ENCODE measurements at places on chromosomes 3 and 15.

DNA sequence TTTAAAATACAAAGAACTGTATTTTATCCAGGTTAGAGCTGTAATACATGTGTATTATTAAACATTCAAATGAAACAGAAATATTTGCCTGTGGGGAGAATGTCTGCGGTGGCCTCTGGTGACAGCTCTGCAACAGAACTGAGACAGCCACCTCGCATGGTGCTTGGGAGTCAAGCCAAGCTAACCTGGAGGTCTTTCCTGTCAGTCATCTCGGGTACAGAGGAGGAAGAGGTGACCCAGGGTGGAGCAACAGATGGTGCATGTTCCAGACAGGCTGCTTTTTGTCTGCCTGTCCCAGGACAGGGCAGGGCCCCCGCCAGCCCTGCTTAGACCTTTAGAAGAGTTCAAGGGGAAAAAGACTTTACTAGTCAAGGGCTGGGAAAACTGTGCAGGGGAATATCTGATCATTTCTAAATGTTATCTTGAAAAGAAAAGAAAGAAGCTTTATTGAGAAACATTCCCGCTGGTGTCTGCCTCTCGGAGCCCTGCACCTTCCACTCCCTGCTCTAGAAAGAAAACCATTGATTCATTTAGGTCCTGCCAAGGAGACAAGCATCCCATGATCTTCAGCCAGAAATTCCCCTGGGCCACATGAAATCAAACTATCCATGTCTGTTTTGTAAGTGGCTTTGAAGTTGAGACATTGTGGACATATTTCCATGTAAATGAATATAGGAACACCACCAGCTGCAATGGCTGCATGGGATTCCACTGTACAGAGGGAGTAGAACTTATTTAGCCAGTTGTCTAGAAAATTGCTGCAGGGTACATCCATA is 5.5 kb upstream of the NR2E3 start:
- DNase-seq = no peak

DNA sequence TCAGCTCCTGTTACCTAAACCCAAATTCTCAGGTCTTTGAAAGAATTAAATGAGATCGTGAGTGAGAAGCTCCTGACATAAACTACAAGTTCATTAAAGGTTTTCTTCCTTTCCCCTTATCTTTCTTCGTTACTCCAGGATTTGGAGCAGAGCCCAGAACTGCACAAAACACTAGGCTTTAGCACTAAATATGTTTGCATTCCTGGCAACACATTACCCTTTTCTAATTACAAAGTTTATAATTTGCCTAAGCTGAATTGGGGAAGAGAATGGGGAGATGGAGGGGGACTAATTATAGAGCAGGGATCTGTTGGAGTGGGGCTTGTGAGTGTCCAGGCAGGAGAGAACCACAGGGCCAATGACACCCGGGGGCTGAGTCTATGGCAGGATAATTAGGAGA is 109.7 kb downstream of the SV2B start:
- DNase-seq = no peak

- DNase-seq = no peak
Measured at GRCh38 chr15:41797201-41797944, 23.1 kb downstream of the MAPKBP1 start.

DNA sequence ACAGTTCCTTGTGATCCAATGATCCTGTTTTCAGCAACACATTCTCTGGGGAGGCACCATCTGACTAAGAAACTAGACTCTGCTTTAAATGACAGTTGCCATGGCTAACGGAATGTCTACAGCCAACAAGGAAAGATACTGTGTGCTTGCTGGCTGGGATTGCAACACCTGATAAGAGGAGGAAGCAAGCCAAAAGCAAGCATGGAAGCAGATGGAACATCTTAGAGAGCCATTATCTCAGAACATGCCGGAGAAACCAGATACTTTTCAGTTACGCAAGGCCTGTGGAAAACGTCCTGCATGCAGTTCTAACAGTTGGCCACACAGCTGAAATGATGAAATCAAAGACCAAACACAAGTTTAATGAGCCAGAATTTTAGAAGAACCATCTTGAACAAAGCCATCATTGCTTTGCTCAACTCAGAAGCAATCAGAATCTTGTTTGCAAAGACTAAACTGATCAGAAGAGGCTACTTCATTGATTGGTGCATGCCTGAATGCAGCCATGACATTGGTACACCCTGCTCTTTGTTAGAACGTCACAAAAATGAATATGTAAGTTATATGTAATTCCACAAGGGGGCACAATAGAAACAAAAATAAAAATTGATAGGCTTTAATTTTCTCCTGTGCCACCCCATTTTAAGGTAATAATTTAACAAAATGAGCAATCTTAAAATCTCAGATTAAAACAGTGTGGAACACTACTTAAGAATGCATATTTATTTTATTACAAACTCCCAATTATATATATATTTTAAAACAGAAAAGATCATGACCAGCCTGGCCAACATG is 50.8 kb downstream of the GXYLT2 start:
- DNase-seq = no peak

DNA sequence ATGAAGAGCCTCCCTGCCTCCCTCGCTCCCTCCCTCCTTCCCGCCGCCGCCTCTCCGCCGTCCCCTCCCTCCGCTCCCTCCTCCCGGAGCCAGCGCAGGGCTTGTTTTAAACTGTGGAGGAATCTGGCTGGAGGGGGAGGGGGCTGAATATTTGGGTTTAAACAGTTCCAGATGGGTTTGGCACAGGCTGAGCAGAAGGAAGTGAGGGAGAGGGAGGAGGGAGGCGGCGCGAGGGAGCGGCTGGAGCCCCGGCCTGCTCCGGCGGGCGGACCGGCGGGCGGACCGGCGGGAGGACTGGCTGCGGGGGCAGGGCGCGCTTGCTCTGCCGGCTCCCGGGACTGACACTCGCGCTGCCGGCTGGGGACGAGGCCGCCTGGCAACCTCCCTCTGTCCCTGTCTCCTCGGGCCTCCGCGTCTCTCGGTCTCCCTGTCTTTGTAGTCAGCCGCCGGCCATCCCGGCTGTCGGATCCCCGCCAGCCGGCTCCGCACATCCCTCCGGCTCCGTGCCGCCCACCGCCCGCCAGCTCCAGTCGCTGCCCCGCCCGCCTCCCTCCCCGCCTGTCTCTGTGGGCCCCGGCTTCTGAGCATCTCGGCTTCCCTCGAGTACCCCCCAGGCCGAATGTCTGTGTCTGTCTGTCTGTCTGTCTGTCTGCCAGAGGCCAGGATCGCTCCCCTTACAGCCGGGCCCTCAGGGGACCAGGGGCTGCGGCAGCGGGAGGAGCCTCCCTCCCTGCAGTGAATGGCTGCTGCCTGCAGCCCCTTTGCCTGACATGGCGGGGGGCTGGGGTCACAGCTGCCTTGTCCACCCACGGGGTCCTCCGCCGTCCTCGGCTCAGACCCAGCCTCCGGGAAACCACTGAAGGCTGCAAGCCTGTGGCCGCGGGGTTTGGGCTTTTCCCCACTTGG is 7.6 kb downstream of the EPHB3 start:
- peak; percentile 88 for DNase-seq

DNA sequence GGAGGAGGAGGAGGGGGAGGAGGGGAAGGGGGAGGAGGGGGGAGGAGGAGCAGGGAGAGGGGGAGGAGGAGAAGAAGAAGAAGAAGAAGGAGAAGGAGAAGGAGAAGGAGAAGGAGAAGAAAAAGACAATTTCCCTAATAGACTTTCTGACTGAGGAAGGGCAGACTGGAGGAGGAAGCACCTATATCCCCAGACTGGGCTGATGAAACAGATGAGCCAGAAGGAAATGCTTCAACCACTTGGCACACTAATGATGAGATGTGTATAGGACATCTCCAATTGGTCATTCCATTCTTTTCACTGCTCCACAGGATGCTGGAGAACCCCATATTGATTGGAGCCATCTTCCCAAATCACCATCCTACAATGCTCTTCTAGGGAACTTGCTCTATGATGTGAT is 69.9 kb downstream of the LYZL4 start:
- DNase-seq = no peak

DNA sequence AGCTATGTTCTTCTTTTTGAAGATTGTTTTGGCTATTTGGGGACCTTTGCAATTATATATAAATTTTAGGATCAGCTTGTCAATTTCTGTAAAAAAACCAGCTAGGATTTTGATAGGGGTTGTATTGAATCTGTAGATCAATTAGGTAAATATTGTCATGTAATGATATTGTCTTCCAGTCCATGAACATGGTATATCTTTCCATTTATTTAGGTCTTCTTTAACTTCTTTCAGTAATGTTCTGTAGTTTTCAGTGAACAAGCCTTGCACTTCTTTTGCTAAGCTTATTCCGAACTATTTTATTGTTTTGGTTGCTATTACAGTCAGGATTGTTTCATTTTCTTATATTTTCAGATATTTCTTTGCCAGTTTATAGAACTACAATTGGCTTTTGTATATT is 175.8 kb upstream of the RARB start:
- no peak for DNase-seq

DNA sequence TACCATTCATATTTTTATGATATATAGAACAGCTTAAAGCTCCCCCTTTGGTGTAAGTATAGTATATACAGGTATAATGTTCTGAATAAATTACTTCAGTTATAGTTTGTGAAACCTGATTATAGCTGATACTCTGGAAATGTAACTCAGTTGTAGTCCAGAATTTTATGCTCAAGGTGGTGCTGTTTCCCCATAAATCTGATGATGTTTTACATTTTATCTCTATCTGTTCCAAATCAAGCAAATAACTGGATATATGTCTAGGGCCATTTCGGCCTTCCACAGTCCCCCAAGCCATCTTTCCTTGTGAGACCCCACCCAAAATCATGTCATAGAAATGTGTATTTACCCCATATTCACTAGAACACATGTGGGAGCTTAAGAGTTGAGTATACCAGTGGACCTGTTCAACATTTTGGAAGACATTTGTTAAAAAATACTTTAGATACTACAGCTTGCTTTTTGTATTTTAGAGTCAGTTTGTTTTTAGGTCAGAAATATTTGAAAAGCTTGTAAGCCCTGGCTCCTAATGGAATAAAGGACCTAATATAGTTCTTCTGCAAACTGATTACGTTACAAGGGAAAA is 107.1 kb downstream of the ATG7 start:
- DNase-seq = no peak

GRCh38 chr3:42114130-42114725 is 23.1 kb downstream of the TRAK1 start:
- no peak for DNase-seq

DNA sequence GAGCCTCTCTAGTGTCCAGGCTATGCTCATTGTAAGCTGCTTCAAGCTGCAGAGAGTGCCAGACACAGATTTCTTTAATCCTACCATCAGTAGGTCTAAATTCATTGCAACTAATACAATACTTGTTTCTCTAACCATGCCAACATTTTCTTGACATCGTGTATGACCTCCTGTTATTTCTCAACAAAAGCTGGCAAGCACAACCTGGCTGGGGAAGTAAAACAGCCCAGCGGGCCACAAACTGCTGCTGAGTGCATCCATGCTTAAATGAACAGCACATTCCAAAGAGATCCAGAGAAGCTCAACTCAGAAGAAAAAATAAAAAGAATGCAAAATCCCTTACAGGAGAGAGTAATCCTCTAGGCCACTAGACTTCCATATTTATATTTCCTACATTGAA is 36.5 kb downstream of the GMNC start:
- no peak for DNase-seq

GRCh38 chr3:108489776-108490175 is 20.6 kb downstream of the MYH15 start:
- DNase-seq = no peak

DNA sequence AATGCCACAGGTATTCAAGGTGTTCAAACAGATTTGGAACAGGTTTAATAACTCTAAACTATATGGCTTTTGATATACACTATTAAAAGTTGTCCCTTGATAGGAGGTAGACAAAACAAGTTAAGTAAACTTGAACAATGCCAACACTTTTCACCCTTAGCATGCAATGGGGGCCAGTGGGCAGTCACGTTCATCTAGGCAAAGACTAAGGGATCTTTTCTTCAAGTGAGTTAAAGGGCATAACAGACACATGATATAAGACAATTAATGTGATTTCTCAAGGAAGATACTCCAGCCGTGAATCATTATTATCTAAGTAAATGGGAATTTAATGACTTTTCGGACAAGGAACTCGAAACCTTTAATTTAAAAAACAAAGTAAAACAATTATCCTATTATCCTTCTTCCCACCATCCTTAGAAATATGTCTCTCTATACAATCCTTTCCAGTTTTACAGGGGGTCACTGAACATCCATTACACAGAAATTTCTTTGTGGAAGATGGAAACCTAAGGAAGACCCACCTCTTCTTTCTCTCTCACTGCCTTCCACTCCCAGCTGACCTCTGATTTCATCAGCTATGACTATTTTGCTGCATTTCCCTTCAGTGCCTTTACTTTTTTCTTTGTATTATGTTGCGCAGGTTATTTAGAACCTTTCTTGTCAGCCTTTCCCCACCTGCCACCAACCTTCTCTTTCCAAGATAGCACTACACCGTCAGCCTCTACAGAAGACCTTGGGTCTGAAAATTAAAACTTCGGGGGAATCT is 1.5 kb downstream of the CLDN1 start:
- DNase-seq = no peak

DNA sequence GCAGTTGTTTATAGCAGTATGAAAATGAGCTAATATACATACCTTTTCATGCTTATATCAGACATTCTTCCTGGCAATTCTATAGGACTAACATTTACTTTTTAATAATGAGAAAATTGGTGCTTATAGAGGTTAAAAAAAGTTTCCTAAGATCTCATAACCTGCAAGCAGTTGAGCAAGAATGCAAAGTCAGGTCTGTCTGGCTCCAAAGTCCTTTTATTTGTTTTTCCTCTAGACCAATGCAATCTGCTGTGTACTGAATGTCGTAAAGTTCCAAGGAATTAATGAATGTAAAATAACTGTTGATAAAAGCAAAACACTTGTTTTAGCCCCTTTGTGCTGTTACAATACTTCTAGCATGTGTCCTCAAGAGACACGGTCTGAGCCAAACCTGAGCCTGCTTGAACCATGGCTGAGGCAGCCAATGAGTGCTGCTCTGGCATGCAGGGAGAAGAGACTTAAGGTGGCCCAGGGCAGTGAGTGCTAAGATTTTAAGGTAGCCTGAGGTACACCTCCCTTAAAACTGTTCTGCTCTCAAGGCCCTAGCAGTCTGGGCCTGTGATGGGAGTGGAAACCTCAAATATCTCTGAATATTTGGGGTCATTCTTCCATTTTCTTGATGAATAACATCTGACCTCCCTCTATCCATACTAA is 555.1 kb upstream of the NAALADL2 start:
- no peak for DNase-seq

DNA sequence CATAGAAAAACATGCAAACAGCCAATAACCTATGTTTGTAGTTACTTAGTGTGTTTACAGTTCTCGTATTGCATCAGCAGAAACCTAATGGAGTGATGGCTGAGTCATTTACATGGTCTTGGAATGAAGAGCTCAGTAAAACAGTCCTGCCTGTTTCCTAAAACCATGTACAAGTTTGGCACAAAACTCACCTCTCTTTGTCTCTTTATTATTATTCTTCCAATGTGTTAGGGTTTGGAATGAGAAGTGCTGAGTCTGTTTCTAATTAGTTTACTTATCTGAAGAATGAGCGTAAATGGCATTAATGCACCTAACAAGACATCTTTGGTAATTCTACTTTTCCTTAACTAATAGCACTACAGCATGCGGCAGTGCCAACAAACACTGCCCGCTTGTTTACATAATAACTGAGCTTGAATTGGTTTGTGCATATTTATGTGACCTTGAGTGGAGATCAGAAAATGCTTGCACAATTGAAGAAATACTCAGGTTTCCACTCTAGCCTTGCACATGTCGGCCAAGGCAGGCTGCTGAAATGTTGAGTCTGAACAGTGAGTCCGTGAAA is 385.4 kb upstream of the SEMA6D start:
- DNase-seq = no peak

- DNase-seq = no peak
Measured at GRCh38 chr3:3907023-3907422, 107.8 kb downstream of the LRRN1 start.

GRCh38 chr15:40969363-40969762 is 16.1 kb downstream of the CHAC1 start:
- no peak for DNase-seq

GRCh38 chr15:60554494-60554893 is 75.6 kb upstream of the ICE2 start:
- no peak for DNase-seq

Measured in mesothelial cell of epicardium (in vitro differentiated cells).